Activated CD4-positive, CD25-positive, alpha-beta regulatory T cell treated with anti-CD3 and anti-CD28 coated beads, Interleukin-2, amount 50 U/mL, for 72 hours (primary cell): ENCODE measurements at places on chromosomes 12 and 14.

DNA sequence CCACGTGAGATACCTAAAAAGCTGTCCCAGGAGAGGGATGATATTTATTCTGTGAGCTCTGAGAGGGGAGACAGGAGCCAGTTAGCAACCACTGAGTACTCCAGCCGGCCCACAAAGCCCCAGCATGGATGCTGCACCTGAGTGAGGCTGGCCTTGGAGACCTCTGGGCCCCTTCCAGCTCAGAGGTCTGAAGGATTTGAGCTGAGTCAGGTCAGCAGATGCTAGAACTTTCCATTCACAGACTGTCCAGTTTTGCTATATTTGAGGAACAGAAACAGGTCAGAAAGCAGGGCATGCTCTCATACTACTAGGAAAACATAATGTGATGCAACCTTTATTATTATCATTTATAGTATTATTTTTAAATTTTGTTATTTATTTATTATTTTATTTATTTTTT, 15.0 kb upstream of the MAPKAPK5 start:
- no peak for DNase-seq

- DNase-seq: no peak
Measured at GRCh38 chr14:22010545-22011252, 337.1 kb upstream of the OR4E1 start.

- DNase-seq: no peak
Measured at GRCh38 chr12:2075508-2076195, 22.9 kb downstream of the CACNA1C start.

GRCh38 chr12:20220339-20220738, 148.0 kb upstream of the PDE3A start:
- DNase-seq: no peak

- DNase-seq: no peak
Measured at GRCh38 chr14:92516966-92517506, 3.5 kb downstream of the RIN3 start.

DNA sequence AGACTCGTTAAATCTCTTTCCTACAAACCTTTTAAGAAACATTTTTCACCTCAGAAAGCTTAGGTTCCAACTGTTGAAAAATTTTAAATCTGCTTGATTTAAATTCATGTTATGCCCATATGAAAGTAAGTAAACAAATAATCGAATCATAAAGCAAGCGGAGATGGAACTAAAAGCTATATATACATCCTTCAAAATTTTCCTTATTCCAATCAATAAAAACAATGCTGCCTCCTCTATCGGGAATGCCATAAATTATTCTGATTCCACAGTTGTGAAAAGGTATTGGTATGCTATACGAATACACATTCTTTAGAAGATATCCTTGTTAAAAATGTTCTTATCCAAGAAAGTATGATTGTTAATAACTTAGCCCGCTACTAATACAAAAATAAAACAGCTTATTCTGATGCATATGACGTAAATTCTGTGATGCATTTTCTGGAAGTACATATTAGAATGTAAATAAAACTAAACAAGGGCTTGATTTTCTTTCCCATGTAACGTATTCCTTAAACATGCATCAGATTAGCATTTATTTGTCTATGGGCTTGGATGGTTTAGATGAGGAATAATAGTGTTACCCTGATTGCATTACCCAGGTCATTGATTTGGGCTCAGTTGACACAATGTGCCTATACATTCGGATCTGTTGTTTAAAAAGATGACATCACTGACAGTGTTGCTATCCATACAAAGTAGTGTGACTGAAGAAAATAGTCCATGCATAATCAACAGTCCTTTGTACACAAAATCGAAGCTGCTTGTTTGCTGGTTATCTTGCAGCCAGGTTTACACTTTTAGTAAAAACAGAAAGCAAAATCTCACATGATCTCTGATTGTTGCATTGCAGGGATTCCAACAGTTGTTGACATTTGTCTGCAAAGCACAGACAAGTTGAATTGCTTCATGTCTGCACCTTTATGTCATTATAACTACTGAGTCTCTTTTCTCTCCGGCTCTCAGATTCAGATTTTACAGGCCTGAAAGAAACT, 656 bp upstream of the DTD2 start:
- DNase-seq: no peak

- DNase-seq: no peak
Measured at GRCh38 chr12:115491511-115492250, 785.8 kb downstream of the MED13L start.

DNA sequence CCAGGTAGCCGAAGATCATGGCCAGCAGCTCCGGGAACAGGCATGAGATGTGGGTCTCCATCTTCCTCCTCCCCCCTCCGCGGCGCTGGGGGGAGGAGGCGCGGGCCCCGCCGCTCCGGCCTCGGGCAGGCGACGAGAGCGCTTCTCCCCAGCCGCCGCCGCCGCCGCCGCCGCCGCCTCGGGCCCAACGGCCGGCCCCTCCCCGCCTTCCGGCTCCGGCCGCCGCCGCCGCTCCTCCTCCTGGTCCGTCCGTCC, 448 bp downstream of the FBXL14 start:
- no peak for DNase-seq

- no peak for DNase-seq
Measured at GRCh38 chr12:92911339-92911738, 17.8 kb downstream of the EEA1 start.

- no peak for DNase-seq
Measured at GRCh38 chr12:57940052-57940914, 1.1 kb upstream of the ATP23 start.

- no peak for DNase-seq
Measured at GRCh38 chr12:79360286-79360685, 330.5 kb downstream of the PAWR start.

DNA sequence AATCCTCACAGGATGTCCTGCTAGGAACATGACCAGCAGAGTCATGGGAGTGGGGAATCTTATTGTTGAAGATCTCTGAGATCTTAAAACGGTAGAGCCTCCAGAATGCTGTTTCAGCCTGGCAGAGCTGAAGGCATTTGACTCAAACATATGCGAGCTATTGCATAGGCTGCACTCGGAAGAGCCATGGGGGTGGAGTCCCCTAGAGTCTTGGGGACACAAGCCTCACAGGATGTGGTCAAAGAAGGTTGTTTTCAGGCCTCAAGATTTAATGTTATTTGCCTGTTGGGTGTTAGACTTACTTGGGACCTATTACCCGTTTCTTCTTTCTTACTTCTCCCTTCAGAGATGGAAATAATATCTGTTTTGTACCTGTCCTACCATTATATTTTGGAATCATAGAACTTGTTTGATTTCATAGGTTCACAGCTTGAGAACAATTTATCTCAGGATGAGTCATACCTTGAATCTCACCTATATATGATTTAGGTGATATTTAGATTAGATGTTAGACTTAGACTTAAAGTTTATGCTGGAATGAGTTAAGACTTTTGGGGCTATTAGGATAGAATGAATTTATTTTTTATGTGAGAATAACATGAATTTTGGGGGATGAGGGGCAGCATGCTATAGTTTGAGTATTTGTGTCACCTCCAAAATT, 172.2 kb upstream of the ATP2B1 start:
- DNase-seq: peak; percentile 46

DNA sequence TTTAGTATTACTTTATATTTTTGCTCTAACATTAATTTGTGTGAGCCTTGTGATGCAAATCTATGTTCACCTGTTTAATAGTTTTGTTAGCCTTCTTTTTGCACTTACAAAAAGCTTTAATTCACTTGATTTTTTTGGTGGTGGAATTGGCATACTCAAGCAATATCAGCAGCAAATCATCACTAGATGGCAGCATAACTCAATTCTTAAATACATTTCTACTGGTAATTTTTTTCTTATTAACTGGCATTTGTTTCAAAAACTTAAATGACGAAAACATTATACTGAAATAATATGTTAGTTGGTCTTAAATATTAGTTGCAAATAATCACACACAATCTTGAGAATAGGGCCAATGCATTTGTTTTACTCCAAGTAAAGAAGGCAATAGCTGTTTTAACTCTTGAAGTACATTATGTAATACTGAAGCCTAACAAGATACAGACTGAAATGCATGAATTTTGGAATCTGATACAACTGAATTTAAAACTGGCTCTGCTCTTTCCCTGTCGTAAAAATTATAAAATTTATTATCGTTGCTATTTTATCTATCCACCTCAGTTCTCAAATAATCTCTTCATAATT, 151.5 kb downstream of the ATXN7L3B start:
- DNase-seq: no peak

DNA sequence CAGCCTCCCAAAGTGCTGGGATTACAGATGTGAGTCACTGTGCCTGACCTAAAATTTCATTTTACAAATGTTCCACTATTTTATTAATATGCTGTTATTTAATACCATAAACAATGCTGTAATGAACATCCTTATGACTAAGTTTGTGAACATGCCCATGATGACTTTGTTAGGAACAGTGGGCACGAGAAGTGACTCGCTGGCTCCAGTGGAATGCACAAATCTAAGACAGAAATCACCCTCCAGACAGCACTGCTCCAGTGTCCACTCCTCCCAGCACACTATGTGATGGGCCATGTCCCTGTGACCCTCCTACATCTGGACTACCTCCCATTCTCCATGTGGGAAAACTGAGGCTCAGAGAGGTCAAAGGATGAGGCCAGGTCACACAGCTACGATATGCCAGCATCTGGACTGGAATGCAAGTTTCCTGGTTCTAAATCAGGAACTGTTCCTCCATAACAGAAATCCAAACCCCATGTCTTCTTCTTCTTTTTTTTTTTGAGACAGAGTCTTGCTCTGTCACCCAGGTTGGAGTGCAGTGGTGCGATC, 57.9 kb downstream of the GPR68 start:
- DNase-seq: no peak

DNA sequence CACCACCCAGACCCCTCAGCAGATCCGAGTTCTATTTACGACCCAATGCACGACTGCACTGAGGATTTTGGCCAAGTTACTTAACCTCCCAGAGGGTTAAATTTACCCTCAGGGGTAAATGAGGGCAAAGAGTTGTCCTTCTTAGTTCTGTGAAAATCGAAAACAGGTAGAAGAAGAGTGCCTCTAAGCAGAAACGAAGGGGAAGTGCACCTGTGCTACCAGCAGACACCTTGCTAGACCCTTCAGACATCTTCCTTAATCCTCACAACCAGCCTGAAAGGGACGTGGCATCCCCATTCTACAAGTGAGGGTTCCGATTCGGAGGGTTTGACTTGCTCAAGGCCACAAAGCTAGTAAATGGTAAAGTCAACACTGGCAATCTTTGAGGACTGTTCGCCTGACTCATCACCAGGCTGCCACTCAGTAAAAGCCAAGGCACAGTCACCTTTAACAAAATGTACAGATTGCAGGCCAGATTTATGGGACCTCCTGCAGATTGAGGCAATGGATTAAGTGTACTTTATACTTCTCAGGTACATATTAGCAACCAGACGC, 1.6 kb downstream of the GSG1 start:
- DNase-seq: no peak

DNA sequence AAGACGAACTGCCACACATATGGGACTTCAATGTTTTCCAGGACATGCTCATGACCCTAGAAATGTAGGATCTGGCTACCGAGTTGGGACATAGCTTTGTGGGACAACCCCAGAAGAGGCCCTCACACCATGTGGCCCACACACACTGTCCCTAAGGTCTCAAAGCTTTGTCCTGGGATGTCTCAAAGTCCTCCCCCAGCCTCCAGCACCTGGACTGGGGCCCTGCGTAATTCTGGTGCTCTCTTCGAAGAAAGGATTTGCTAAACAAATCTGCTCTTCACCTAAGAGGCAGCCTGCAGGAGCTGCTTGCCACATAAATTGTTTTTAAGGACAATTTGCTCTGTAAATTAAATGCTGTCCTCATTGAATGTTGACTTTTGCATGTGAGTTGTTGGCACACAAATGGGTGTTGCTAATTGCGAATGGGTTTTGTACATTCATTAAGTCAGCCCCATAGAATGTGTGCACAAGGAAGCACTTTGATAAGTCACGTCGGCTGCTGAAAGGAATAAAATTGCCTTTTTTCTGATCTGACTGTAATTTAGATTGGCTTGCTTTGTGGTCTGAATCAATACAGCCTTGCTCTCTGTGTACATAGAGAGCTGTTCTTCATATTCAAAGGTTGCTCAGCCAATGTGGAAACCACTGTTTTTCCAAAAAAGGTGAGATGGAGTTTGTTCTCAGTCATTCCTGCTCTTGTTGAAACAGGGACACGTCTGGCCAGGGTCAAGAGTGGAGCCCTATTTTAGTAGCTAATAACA, 161.6 kb upstream of the PWP1 start:
- no peak for DNase-seq
